ENCODE measurements at places on chromosomes 6 and 20. TPM values are rescaled to one million over a fixed set of nuclear protein-coding genes. Genes with fewer than 3 reads are reported as not detected.

CLVS2 gene
- total RNA-seq, result under 0.01 TPM

LCA5 gene
- total RNA-seq, result 0.81 TPM

MYLK4 gene
- 1.6 TPM for total RNA-seq

MAP7 gene
- total RNA-seq, result 30.4 TPM

KPNA5 gene
- total RNA-seq, result 6.2 TPM

SLC22A1 gene
- total RNA-seq, result under 0.01 TPM

HEY2 gene
- not detected for total RNA-seq

RIPOR3 gene
- total RNA-seq, result 32.6 TPM
